ENCODE measurements at places on chromosomes 12 and 14. TPM values are rescaled to one million over a fixed set of nuclear protein-coding genes. Genes with fewer than 3 reads are reported as not detected.

Gene BEGAIN
- total RNA-seq: 1.2 TPM

Gene MIPOL1
- total RNA-seq: 11.3 TPM

Gene NEUROD4
- total RNA-seq: not detected

Gene LTB4R2
- total RNA-seq: 5.3 TPM

Gene ABCD2
- total RNA-seq: under 0.01 TPM

Gene BRMS1L
- total RNA-seq: 3.3 TPM

Gene A2M
- 1.2 TPM for total RNA-seq

Gene SDSL
- 3.9 TPM for total RNA-seq

Gene WNT5B
- 56.6 TPM for total RNA-seq

Measured in subcutaneous preadipocyte (primary cell).